ENCODE measurements at places on chromosomes 5 and 9.
A peak's percentile ranks its signal among the peaks of the same experiment; 100 is the strongest.

GRCh38 chr5:110836851-110837250 lies 98.0 kb downstream of the SLC25A46 start:
- DNase-seq, result no peak

DNA sequence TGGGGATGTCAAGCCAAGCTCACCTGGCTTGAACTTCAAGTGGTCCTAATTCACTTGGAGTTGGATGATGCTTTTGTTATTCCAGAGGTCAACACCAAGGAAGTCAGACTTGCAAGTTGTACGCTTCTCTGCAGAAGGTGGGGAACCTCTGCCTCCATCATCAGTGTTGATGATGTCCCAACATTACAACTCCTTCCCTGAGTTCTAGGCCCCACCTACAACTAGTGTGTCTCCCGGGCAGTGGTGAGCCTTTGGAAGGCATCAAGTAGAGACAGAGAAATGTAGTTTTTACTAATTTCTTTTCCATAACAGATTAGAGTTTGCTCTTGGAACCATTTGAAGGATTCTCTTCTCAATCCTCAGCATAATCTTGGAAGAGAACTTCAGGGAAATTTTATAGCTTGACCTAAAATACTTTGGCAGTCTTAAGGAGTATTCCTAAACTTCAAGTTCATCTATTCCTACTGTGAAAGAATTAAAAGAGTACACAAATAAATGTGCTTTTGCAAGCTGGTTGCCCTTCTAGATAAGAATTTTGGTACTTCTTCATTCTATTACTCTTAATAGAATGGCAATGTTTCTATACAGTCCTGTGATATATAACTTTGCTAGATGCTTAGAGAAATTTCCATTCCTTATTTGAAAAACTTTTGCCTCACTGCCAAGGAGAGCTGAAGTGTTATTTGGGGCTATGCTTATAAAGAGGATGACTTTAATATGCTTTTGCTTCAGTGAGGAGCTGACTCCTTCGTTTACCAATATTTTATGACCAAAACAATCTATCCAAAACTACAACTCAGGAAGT lies 12.0 kb downstream of the MAMDC2 start:
- no peak for DNase-seq

GRCh38 chr9:132876849-132877248 lies 1.2 kb downstream of the AK8 start:
- no peak for DNase-seq

GRCh38 chr9:4207881-4208615 lies 91.8 kb downstream of the GLIS3 start:
- DNase-seq, result no peak

DNA sequence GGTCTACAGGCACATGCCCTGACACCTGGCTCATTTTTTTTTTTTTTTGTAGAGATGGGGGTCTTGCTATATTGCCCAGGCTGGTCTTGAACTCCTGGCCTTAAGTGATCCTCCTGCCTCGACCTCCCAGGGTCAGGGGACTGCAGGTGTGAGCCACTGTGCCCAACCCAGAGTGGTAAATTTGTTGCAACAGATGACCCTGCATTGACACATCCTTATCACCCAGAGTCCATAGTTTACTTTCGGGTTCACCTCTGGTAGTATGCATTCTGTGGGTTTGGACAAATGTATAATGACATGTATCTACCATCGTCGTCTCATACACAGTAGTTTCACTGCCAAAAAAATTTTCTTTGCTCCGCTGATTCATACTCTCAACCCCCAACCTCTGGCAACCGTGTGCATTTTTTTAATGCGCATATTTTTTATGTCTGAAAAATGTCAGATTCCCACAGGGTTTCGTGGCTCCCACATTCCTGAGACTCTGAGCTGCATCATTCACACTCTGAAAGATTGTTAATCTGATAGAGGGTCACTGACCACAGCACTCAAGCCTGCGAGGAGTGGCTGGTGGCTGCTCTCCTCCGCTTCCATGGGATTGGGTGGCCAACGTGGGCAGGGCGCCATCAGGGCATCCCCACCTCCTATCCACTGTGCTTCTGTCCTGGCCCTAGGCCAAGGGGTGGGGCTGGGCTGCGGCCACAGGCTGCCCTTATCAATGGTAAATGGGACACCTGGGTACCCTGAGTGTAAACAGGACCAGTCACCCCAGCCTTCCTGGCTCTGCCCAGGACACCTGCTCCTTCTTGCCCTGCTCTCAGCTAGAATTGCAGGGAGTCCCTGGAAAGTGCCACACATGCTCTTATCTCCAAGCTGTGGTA lies 9.6 kb downstream of the NDST1 start:
- DNase-seq, result no peak

DNA sequence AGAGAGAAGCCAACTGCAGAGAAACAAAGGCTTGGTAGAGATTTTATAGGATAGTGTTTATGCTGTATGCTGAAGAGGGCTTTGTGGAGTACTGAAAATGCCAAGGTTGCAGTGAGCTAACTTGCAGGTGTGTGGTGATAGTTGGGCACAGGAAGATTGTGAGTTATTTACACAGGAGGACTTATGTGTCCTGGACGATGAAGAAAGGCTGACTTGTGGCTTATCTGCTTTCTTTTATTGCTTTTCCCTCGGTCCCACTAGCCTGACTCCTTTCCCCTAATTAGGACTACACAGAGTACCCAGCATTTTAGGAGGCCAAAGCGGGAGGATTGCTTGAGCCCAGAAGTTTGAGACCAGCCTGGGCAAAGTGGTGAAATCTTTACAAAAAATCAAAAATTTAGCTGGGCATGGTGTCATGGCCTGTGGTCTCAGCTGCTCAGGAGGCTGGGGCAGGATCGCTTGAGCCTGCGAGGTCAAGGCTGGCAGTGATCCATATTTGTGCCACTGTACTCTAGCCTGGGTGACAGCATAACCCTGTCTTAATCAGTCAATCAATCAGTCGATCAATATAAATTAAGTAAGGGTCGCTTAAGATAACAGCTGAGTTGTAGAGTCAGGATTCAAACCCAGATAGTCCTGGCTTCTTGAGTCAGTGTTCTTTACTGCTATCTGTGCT lies 61.9 kb downstream of the UBE2R2 start:
- no peak for DNase-seq

GRCh38 chr5:1331861-1332405 lies 13.0 kb downstream of the CLPTM1L start:
- DNase-seq, result no peak

DNA sequence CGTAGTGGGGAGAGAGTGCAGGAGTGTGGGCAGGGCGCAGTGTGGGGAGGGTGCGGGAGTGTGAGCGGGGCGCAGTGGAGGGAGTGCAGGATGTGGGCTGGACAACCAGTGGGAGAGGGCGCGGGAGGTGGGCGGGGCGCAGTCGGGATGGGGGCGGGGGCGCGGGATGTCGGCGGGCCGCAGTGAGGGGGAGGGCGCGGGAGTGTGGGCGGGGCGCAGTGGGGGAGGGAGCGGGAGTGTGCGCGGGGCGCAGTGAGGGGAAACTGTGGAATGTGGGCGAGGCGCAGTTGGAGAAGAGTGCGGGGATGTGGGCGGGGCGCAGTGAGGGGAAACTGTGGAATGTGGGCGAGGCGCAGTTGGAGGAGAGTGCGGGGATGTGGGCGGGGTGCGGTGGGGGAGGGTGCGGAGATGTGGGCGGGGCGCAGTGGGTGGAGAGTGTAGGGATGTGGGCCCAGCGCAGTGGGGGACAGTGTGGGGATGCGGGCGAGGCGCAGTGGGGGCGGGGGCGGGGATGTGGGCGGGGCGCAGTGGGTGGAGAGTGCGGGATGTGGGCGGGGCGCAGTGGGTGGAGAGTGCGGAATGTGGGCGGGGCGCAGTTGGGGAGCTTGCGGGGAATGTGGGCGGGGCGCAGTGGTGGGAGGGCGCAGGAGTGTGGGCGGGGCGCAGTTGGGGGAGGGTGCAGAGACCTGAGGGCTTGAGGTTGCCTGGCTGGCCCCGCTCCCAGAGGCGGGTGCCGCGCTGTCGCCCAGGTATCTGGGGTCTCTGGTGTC lies at the start of gene NXNL2:
Gene NXNL2 (plus strand): TSS at position 723 of the 770 bp plus-strand sequence. CDS start 257 bp downstream, outside the sequence.
- DNase-seq, result peak; percentile 21

DNA sequence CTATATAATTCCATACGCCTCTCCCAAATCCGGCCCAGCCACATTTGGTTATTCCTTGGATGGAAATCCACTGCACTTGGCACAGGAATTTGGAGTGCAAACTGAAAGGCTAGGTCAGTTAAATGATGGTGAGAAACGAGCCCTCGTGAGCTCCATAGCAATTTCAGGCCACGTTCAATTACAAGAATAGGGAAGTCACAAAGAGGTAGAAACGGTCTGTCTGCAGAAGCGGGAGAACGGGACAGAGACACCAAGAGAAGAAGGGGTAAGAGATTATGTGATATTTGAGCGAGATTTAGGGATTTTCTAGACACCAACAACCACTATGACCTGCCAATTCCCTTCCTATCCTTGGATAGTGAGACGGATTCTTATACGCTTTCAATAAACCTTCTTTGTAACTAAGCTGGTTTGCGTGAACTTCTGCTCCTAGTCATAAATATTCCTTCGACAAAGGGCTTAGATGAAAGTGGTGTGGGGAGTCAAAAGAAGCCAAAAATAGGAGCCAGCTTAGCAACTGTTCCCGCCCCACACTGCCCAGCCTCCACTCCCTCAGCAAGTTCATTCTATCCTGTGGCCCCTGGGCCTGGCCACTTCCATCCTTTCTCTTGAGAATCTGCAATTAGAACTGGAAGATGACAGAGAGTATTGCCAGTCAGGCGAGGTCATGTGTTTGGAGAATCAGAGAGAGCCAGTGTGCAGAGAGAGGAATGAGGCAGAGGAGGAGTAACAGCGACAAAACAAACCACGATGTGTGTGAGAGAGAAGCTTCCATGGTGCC lies 118.4 kb downstream of the ZNF608 start:
- DNase-seq, result no peak

- no peak for DNase-seq
Measured at GRCh38 chr9:21696411-21696871, 106.0 kb upstream of the MTAP start.

DNA sequence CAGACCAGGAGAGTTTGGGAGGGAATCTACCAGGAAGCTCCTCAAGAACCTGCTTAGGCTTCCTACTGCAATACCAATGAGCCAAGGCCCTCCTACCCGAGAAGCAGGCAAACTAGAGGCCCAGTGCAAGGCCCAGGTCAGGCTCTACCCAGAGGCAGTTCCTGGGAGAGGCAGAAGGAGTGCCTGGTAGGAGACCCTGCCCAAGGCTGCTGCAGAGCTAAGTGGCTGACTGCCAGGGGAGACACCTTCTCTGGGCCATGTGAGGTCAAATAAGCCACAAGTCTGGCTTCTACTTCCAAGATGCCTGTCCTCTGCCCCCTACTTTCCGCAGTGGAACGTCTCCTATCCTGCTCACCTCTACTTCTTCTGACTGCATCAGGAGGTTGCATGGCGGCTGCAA lies 17.8 kb downstream of the ACSL6 start:
- DNase-seq, result no peak

GRCh38 chr9:78574354-78575045 lies 277.6 kb downstream of the PSAT1 start:
- no peak for DNase-seq

- no peak for DNase-seq
Measured at GRCh38 chr9:3513265-3513818, 12.5 kb downstream of the RFX3 start.

GRCh38 chr5:171776213-171776612 lies 9.4 kb upstream of the SMIM23 start:
- DNase-seq, result no peak

DNA sequence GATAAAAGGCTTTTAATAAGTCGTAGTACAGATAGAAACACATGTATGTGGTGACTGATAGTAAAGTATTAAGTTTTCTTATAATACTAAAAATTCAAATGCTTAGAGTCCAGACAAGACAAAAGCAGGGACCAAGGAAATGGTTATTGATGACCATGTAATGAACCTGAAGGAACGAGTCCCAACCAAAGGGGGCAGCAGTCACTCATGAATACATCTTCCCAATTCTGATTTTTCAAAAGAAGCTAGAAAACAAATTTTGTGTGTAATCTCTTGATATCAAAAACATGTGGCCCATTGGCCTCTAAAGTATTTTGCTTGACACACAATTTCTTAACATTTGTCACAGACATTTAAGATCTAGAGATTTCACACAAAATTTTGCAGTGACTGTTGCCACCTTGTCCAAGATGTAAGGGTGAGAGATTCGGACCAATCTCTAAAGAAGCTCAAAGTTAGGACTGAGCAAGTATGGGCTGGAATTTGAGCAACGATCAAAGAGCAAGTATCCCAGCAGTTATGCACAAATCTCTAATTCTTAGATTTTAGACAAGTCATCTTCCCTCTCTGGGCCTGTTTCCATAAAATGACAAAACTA lies 66.8 kb downstream of the ARL15 start:
- no peak for DNase-seq

DNA sequence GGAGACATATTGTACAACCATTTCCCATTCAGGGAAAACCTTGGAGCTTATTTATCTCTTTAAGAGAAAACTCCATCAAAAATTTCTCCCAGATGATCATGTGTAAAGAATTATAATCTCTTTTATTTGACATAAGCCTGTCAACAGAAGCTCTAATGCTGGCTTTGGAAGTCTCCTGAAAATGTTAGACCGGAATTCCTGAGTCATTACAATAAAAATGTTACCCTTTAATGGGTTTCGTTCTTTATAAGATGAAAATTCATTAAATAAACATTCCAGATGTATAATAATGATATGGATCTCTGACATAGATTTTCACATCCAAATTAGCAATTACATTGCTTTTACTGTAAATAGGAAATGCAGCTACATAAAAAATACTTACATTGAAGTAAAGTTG lies 1036.4 kb downstream of the EFNA5 start:
- DNase-seq, result no peak

DNA sequence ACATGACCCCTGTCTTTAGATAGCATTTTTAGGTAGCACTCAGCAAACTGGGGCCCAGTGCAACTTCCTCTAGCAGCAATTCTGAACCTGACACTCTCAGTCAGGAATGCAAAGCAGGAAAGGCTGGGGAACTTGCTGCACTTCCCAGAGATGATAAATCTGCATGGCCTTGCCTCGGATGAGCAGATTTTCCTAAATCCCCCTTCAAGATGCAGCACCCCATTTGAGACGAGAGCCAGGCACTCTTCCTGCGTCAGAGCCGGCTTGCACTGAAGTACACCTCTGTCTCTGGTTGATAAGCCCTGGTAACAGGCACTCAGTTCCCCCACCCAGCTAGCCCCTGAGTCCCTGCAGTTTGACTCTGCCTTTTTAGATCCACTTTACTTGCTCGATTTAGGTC lies 296.7 kb upstream of the PANK3 start:
- no peak for DNase-seq

GRCh38 chr9:111001526-111001925 lies 36.7 kb downstream of the LPAR1 start:
- DNase-seq, result no peak

GRCh38 chr9:86990290-86990689 lies 43.0 kb upstream of the GAS1 start:
- no peak for DNase-seq

DNA sequence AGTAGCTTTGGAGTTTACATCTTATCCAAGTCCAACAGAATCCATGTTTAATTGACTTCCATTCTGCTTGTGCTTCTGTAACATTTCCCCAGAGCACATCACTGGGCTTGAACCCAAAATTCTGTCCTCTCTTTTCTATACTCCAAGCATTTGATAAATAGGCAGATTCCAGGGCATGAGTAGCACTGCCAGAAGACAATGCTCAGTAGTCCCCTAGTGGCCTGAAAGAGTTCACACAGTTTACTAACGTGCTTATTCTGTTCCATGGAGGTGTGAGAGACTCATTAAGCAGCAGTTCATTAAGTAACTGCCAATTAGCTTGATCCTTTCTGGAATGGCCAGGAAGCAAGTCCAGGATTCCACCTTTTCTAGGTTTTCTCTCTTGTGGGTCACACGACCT lies 9.4 kb upstream of the GABRA6 start:
- no peak for DNase-seq

All from stimulated activated CD8-positive, alpha-beta memory T cell treated with anti-CD3 and anti-CD28 coated beads, Interleukin-2, amount 100 ng/mL, for 1 hour (primary cell).